ENCODE measurements at places on chromosomes 2 and 18.

GRCh38 chr18:46591783-46592391 lies 65.1 kb downstream of the LOXHD1 start:
- no peak for DNase-seq

GRCh38 chr2:16763493-16763899 lies 97.9 kb upstream of the CYRIA start:
- no peak for DNase-seq

- no peak for DNase-seq
Observed at GRCh38 chr2:187519419-187520120, 34.7 kb downstream of the TFPI start.

DNA sequence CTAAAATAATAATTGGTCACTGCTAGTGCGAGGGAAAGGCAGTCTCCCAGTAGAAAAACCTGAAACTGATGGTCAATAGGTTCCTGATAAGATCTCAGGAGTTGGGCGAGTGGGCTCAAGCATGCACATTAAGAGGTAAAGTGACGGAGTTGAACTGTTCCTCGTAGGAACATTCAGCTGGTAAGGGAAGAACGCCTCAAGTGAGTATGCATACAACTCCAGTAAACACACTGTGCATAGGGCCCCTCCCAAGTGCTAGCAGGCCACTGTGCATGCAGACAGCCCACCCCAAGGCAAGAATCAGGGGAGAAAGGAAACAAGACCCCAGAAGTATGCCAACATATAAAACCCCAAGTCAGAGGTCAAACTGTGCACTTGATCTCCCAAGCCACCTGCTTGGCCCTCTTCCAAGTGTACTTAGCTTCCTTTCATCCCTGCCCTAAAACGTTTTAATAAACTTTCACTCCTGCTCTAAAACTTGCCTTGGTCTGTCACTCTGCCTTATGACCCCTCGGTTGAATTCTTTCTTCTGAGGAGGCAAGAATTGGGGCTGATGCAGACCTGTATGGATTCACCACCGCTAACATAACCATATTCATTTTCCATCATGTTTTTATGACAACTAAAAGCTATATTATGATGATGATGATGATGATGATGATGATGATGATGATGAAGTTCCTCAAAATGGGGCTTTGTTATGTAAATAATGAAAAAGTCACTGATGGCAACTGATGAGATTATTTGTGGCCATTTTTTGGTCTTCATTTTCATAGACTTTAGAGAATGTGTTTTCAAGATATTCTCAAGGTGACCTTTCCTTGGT lies 118.0 kb upstream of the RAB27B start:
- no peak for DNase-seq

- DNase-seq, result no peak
Observed at GRCh38 chr2:223943561-223944008, 1.6 kb downstream of the WDFY1 start.

DNA sequence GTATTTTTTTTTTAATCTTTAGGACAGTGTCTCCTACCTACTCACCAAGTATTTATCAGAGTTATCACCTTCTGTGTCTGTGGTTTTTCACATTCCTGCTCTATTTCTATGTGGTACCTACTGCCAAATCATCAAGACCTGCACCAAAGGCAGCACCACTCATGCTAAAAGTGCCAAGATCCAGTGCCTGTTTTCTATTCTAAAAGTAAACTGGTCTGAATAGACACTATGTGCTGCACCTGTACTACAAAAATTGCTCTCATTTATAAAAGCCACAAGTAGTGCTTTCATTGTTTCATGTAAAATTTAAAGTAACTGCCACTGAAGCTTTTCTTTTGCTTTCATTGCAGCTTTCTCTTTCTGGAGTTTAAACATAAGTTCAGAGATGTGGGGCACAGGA lies 103.9 kb upstream of the GULP1 start:
- DNase-seq, result no peak

GRCh38 chr18:11146947-11147345 lies 2.4 kb downstream of the PIEZO2 start:
- no peak for DNase-seq

- no peak for DNase-seq
Observed at GRCh38 chr2:16215902-16216557, 275.7 kb downstream of the MYCN start.

GRCh38 chr2:212314680-212315079 lies 223.9 kb downstream of the ERBB4 start:
- DNase-seq, result no peak
